ENCODE measurements at places on chromosomes 7 and 10.
A peak's percentile ranks its signal among the peaks of the same experiment; 100 is the strongest.

DNA sequence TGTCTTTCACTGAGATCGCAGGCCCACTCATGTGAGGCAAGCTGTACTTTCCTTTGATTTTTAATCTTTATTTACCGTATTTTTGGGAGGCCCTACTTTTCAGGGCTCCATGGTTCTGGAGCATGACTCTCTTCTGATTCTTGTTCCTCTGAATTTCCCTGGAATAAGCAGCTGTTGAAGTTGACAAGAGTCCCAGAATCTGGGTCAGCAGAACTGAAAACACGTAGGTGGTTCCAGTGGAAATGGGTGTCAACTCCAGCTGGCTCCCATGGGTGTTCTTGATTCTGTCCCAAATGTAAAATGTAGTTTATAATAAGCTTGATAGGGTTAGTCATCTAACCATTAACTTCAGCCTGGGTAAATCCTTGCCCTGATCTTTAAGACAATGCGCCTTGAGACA, 409.4 kb downstream of the GATA3 start:
- DNase-seq, result no peak

DNA sequence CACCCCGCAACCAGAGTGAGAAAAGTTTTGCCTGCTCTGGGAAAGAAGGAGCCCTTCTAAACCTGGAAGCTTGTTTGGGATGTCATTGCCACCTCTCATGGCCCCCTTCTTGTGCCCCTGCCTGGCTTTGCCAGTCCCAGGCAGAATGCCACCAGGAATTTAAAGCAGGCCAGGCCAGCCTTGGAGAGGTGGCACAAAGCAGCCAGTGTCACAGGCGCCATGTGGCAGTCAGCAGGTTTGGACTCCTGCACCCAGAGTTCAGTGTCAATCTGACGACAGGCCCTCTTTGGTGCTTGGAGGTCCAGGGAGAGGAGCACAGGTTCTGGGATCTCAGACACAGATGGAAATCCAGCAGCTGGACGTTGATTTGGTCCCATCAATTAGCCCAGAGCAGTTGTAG, 12.7 kb downstream of the HK1 start:
- no peak for DNase-seq

- peak; percentile 33 for DNase-seq
These were observed 64.2 kb upstream of the DKK1 start for GRCh38 chr10:52249850-52250395.

- DNase-seq, result no peak
These were observed 2.0 kb downstream of the SRGN start for GRCh38 chr10:69089638-69090599.

- peak; percentile 79 for DNase-seq
These were observed 156.4 kb upstream of the FGFR2 start for GRCh38 chr10:121754666-121755065.

DNA sequence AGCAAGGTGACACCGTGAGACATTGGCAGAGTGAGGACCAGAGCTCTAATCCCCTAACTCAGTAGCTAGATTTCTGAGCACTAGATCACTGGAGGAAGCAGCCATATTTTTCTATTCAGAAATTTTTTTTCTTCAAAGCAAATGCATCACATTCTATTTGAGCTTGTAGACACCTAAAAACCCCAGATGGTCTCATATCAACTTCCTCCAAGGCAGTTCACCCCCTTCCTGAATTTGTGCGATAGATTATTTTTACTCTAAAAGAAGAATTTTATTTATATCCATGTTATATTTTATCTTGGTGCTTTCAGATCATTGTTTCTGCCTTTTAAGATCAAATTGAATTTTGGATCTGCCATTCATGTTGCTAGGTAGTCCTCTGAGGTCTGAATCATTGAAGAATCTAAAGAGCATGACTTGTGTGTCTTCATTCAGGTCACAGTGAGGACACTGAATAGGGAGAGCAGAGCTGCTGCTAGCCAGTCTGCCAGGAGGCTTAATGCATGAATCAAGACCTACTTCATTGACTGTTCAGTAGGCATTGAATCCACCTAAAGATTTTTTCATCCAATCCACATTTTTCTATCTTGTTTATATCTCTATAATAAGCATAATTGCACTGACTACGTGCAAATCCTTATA, 92.9 kb upstream of the LRRTM3 start:
- peak; percentile 15 for DNase-seq

DNA sequence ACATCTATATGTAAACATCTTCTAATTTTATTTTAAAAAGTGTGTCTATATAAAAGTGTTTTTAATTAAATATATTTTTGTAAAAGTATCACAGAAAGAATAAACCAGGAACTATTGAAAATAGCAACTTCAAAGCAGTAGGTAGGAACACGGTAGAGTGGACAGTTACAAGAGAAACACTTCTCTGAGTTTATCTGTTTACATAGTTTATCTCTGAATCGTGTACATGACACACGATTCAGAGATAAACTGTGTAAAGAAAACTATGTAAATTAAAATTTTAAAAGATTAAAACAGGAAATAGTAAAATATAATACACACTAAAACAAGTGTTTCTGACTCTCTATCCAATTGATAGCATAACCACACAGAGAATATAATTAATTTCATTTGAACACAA, 25.1 kb upstream of the FAM170B start:
- DNase-seq, result no peak

GRCh38 chr10:31136930-31137885, 105.5 kb upstream of the ZNF438 start:
- peak; percentile 26 for DNase-seq

DNA sequence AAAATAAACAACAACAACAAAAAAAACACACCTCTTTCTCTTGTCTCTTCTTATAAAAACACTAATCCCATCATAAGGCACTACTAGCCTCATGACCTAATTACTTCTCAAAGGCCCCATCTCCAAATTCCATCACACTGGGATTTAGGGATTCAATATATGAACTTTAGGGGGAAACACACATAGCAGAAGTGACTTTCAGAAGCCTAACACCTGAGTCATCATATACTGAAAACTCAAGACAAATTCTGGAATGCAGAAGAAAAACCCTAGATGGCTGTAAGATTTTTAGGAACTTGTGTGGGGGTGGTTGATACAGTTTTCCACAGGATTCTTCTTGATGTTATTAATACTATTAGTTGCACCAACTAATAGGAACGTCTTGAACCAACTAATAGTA, 33.7 kb upstream of the CSTF2T start:
- peak; percentile 25 for DNase-seq

- DNase-seq, result no peak
These were observed 73.5 kb downstream of the BUB3 start for GRCh38 chr10:123227706-123228105.

GRCh38 chr7:74587435-74588126, 69.9 kb upstream of the GTF2I start:
- peak; percentile 97 for DNase-seq

DNA sequence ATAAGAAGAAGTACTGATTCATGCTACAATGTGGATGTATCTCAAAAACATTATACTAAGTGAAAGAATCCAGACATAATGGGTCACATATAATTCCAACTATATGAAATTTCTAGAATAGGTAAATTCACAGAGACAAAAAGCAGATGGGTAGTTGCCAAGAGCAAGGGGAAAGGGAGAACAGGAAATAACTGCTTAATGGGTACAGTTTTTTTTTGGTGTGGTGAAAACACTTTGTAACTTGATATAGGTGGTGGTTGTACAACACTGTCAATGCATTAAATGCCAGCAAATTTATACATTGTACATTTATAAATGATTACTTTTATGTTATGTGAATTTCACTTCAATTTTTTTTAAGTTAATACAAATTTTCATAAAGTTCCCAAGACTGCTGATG, 19.4 kb upstream of the LRRN3 start:
- DNase-seq, result no peak

- no peak for DNase-seq
These were observed 1.2 kb downstream of the FLNC start for GRCh38 chr7:128831178-128831993.

GRCh38 chr7:37947138-37947940, 26.9 kb downstream of the EPDR1 start:
- DNase-seq, result no peak

- no peak for DNase-seq
These were observed 9.3 kb downstream of the LZTS2 start for GRCh38 chr10:101008823-101009423.

DNA sequence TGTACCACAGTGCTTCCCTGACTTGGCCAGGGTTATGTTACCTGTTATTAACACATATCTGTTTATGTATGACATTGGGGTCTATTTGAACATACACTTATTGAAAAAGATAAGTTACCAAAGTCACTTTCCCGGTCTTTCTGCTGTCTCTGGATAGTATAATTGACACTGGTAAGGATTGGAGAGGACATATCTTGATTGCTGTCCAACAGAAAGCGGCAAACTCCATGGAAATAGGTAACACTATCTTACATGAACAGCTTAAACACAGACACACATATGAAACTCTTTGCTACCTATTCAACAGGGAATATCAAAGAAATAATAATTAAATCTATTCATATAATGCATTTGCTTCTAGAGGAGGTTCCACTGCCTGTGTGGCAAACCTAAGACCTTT, 282.5 kb upstream of the AOAH start:
- no peak for DNase-seq

- no peak for DNase-seq
These were observed 20.0 kb downstream of the VSIR start for GRCh38 chr10:71753091-71753959.

DNA sequence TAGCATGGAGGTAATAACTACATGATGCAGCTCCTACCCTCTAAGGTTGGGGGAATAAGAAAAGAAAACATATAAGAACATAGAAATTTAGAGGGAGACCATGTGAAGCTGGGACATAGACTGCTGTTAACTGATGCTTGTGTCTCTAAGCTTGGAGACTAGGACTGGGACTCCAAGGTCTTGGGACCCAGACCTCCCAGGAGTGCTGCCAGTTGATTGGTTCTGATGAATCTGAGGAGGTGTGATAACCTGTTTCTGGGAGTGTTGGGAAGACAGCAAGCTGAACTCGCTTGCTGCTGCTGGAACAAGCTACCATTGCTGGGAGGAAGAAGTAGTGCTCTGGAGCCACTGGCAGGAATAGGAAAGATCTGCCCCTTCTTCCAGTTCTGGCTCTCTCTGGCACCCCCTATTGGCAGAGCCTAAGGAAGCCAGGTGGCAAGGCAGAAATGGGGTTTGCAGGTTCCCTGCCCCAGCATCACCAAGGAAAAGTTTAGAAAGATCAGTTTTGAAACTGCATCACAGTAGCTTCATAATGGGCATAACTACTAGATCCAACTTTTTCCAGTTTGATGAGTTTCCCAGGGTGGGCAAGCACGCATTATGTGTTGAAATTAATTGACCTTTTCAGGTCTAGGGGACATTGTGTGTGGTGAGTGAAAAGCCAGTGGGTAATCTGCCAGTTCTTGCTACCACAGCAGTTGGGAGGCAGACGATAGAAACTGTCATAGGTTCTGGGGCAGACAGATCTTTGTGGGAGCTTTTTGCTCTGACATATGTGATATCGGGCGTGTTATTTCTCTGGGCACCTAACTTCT, 140.7 kb downstream of the SND1 start:
- DNase-seq, result no peak

DNA sequence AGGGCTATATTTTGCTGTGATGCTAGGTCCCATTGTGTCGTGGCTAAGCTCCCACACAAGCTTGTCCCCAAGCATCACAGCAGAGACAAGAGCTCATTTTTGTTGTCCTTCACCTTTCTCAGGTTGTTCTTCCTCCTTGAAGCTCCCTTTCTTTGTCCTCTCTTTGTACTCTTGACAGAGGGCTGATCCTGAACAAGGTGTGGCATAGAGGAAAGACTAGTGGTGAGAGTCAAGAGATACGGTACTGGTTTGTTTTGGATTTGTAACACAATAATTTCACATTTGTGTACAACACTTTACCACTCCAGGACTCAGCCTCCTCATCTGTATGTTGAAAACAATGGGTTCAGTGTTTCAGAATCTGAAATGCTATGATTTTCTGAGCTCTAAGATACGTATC, 41.0 kb downstream of the MAGI2 start:
- no peak for DNase-seq

DNA sequence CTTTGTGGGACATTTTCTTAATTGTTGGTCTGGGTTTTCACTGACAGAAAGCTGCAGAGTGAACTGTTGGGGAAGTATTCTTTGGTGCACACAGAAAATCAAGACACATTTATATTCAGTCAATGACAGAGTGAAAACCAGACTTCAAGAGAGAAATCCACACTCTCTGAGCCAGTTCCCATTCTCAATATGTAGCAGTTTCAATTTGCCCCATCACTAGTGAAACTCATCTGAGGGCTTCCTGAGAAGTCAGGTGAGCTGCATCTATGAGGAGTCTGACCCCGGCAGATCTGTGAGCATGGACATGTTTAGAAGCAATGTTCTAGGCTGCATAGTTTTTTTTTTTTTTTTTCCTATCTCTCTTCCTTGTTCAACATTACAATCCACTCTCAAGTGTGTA, 163.7 kb upstream of the AHR start:
- DNase-seq, result no peak

DNA sequence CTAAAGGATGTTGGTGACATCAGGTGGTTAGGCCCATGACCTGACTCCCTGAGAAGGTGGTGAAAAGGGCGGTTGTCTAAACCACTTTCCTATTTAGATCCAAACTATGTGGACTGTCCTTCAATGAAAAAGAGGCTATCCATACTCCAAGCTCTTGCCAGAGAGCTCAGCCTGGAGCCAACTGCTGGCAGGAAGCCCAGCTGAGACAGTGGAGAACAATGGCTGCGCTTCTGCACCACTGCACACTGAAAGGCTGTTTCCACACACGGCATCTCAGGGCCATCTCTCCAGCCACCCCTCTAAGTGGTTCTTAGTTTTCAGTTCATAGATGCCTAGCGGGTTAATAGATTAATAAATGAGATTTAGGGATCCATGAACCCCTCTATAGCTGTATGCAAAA, 488.8 kb upstream of the ZMIZ1 start:
- DNase-seq, result peak; percentile 59

DNA sequence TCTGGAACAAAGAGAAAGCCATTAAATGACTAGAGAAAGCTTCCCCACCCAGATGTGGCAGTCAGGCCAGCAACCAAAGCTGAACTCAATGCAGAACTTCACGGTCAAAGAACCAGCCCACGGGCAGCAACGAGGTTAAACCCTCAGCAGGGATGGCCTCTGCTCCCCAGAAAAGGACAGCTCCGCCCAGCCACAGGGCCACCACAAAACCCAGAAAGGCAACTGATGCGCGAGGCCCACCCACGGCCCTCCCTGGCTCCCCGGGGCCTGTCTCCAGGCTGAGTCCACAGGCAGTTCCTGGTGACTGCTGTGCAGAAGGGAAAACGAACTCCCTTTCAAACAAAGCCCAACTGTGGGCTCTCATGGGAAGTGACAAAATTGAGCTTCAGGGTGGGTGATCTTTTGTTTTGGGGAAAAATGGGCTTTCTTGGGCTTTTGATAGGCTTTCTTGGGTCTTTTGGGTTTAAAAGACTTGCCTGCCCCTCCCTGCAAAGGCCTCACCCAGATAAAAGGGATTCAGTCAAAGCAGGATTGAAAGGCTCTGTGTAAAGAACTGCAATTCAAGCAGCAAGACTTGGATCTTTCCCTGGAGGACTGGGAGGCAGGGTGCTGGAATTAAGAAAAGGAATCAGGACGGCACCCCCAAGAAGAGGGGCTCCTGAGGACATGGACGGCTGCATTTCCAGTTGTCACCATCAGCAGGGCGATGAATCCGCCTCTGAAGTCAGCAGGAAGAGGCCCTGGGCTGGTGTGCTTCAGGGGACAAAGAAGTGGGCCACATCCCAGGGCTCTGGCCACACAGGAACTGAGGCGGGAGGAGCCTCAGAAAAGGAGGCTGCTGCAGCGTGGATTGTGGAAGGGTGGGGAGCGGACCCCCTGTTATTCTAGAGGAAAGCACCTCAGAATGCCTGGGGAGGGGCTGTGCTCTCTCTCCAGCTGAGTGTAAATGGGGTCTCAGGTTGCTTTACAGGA, 209.9 kb downstream of the USP6NL start:
- no peak for DNase-seq

- peak; percentile 15 for DNase-seq
These were observed 102.2 kb downstream of the GFRA1 start for GRCh38 chr10:116170815-116171250.
